ENCODE measurements at places on chromosomes 7 and 10. TPM values are rescaled to one million over a fixed set of nuclear protein-coding genes. Genes with fewer than 3 reads are reported as not detected.

The ANKIB1 gene
- total RNA-seq = 40.5 TPM

The PLXNA4 gene
- 63.1 TPM for total RNA-seq

The AGK gene
- total RNA-seq = 15.8 TPM

The RGR gene
- total RNA-seq = not detected

The RELN gene
- 4.2 TPM for total RNA-seq

The CDK1 gene
- total RNA-seq = 4.5 TPM

The LFNG gene
- total RNA-seq = 21.1 TPM

The UTF1 gene
- total RNA-seq = not detected

The ANLN gene
- total RNA-seq = 5.1 TPM

The ARMC10 gene
- total RNA-seq = 35.4 TPM

The LDB3 gene
- total RNA-seq = 12.1 TPM

The IFIT1 gene
- total RNA-seq = 25.1 TPM

The MYL7 gene
- total RNA-seq = not detected

The FXYD4 gene
- not detected for total RNA-seq

The PPP1R17 gene
- not detected for total RNA-seq

The FAM25A gene
- total RNA-seq = not detected

The TLX1 gene
- total RNA-seq = not detected

All from subcutaneous adipose tissue (tissue), 4 donors.